Brain microvascular endothelial cell (primary cell): ENCODE measurements at places on chromosomes 2 and 18.

DNA sequence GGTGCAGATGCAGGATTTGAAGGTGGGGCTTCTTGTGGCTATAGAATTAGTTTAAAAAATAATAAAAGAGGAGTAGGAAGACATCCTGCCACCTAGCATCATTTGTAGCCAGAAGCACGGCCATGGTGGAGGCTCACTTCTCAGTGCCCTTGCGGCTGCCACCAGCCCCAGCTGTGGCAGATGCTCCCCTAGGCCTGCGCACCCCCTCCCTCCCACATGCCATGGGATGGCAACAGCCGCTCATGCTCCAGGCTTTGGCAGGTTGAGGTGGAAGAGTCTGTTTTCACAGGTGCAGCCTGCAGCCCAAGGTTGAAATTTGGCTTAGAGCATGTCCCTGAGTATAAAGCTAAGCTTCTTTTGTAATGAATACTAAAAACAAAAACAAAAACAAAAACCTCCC lies 96.4 kb downstream of the GATA6 start:
- no peak for DNase-seq

GRCh38 chr2:71862921-71863320 lies 284.7 kb downstream of the CYP26B1 start:
- DNase-seq = no peak

GRCh38 chr2:223051693-223052289 lies at the start of gene KCNE4:
Gene KCNE4, plus strand, starts transcription at chr2:223052190. Its CDS starts 641 bp downstream, at chr2:223052831.
- peak; percentile 69 for DNase-seq

DNA sequence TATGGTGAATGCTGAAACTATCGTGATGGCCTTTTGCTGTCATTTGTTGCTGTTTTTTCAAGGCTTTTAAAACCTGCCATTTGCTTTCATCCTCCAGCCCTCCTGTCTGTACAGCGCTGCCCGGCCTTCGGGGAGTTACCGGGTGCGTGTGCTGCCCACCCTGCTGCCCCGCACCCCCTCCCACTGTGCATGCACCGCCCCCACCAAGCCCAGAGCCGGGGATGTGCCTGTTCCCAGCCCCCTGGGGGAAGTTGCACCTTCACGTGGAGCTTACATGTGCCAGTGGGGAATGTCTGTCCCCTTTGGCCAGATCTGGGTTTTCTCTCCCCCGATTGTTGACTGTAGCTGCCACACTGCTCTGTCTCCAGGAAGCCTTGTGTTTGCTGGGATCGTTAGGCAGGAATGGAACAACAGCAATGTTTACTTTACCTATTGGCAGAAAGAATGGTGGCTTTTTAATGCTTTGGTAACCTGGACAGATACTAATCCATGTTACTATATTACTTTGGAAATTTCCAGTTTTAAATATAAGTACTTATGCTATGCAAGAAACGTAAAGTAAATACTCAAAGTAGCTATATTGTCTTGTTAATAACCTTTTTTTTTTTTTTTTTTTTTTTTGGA lies 64.8 kb upstream of the RBM44 start:
- DNase-seq = no peak

DNA sequence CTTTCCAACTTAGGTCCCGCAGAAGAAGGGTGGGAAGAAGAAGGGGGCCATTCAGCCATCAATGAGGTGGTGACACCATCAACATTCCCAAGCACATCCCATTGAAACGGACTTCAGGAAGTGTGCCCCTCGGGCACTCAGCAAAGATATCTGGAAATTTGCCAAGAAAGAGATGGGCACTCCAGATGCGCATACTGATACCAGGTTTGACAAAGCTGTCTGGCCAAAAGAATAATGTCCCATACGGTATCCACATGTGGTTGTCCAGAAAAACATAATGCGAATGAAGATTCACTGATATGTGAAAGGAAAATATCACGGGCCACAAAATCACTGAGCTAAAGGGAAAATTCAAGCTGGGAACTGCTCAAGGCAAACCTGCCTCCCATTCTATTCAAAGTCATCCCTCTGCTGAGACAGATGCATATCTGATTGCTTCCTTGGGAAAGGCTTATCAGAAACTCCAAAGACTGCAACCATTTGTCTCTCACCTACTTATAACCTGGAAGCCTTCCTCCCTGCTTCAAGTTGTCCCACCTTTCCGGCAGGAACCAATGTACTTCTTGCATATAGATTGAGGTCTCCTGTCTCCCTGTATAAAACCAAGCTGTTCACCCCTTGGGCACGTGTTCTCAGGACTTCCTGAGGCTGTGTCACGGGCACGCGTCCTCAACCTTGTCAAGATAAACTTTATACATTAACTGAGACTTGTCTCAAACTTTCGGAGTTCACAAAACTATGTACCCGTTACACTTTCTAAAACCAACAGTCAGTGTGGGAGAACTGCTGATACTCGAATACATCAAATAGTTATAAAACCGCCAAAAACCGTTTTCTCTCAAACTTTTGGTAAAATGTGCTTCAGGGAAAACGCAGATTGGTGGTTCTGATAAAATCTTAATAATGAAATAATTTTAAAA lies 1.3 kb upstream of the PDK1 start:
- no peak for DNase-seq

DNA sequence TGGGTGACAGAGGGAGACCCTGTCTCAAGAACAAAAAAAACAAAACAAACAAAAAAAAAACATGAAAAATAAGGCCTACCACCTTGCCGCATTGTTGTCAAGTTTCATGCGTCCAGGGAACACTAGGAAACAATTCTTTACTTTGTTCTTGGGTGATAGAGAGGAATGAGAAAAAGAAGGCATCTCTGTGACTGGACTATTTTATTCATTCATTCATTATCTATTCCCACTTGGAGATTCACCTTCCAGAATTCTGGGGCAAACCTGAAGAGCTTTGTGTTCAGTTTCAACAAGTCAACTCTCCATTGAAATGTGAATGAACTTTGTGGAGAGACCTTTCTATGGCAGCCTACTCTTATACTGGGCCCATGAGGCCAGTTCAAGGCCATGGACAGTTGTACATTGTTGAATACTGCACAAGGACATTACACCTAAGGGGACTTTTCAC lies 88.5 kb upstream of the NDUFV2 start:
- DNase-seq = no peak

GRCh38 chr2:100174026-100174431 lies 31.6 kb upstream of the AFF3 start:
- no peak for DNase-seq

DNA sequence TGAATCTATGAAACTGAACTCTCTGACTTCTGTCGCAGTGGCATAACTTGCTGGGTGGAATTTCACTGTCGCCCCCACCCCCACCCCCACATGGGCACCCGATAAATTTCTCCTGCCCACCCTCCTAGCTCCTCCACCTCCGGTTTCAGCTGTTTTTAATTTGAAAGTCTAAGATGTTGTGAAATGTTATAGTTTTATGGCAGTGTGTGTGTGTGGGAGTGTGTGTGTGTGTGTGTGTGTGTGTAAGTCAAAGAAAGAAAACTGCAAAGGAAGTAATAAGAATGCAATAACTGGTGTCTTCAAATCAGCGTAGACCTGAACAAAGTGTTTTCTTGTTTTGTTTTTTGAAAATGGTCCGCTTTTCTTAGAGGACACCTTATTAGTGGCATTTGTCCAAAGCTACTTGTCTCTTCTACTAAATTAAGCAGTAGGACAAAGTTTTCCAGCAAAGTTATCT lies 388 bp downstream of the DTNA start:
- peak; percentile 37 for DNase-seq

GRCh38 chr2:68693951-68694350 lies 40.7 kb upstream of the ARHGAP25 start:
- no peak for DNase-seq

DNA sequence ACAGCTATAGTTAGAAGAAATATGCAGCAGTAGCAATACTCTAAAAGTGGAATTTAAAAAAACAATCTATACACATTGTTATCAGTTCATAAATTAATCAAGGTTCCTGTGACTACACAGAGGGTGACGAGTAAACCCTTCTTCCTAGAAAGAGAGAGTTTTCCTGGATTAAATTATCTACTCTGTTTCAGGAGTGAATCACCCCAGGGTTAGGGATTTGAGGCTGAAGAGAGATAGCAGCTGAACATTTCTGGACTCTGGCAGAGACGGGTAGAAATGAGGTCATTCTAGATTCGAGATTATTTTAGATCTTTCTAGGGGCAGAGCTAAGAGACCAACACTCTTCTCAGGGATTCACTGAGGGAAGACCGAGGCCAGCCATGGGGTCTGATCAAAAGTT lies 38.8 kb upstream of the PMAIP1 start:
- DNase-seq = peak; percentile 40

DNA sequence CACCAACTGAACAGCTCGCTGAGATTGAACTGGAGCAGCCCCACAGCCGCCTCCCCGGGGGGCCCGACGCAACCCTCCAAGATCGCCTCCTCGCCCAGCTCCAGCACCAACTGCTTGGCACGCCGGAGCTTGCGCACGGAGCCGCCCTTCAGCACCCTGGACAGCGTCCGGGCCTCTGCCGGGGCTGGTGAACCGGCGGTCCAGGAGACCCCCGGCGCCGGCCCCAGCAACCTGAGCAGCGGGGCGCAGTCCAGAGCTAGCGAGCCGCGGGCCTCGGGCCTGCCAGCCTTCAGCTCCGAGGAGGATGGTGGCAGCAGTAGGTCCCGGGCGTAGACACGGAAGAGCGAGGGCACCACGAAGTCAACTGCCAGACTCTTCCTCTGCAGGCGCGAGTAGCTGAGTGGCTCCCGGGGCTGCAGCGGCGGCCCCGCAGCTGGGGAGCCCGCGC lies 1.2 kb downstream of the ALK start:
- no peak for DNase-seq
